ENCODE measurements at places on chromosomes 11 and 22.

DNA sequence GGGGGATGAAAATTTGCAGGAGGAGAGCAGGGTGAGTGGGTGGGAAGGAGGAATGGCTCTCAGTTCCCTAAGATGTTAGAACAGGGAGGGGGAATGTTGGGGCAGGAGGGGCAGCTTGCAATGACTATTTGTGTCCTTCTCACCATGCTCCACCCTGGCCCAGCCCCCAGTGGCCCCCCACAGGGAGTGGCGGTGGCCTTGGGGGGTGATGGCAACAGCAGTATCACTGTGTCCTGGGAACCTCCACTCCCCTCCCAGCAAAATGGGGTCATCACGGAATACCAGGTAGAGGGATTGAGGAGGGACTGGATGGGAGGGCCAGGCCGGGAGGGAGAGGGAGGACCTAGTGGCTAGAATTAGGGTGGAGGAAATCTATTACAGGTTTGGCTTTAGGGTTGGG is 10.2 kb downstream of the ROBO3 start:
- DNase-seq = no peak

DNA sequence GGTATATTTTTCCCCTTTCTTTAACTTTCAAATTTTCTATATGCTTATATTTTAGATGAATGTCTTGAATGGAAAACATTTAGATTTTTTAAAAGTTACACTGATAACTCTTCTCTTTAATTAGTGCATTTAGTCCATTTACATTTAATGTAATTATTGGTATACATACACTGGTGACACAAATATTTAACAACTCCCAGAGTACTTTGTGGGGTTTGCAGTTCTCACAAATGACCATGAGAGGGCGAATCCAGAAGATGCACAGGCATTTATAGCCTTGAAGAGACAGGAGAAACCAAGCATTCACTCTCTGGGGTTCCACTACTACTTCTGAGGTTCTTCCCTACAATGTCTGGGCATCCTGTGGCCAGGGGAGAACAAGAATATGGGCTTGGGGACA is 125.1 kb downstream of the TIMP3 start:
- no peak for DNase-seq

- no peak for DNase-seq
Measured at GRCh38 chr11:12979928-12980689, 29.0 kb upstream of the RASSF10 start.

GRCh38 chr11:57071829-57072228 is 83.1 kb downstream of the OR5AK2 start:
- DNase-seq = no peak

- DNase-seq = no peak
Measured at GRCh38 chr11:34680918-34681586, 60.2 kb downstream of the EHF start.

DNA sequence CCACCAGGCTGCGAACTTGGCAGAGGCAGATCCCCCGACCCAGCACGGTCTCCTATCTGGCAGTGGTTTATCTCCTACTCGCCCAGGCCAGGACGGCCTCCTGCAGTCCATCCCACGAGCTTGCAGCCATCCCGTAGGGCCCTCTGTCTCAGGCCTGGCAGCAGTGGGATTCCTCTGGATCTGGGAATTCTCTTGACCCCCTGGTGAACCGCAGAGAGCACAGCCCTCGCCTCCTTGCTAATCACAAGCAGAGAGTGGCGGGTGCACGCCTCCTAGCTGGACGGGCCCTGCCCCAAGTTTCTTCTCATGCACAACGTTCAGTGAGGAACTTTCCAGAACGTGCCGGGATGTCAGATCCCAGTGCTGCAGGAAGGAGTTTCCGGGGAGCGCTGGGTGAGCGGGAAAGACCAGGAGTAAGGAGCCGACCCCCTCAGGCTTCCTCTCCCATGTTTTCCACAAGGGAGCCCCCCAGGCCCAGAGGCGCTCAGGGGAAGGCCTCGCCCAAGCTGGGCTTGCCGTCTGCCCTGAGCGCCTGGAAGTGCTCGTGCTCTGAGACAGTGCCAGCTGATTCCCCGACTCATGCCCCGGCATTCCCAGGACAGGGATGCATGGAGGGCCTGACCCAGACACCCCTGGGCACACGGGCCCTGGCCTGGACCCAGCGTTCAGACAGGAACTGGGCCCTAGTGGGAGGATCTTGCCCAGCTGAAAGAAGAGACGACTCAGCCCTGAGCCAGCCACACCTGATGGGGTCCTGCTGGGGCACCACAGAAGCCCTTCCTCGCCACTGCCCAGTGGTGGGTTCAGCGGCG is 24.6 kb downstream of the IGF2 start:
- no peak for DNase-seq

DNA sequence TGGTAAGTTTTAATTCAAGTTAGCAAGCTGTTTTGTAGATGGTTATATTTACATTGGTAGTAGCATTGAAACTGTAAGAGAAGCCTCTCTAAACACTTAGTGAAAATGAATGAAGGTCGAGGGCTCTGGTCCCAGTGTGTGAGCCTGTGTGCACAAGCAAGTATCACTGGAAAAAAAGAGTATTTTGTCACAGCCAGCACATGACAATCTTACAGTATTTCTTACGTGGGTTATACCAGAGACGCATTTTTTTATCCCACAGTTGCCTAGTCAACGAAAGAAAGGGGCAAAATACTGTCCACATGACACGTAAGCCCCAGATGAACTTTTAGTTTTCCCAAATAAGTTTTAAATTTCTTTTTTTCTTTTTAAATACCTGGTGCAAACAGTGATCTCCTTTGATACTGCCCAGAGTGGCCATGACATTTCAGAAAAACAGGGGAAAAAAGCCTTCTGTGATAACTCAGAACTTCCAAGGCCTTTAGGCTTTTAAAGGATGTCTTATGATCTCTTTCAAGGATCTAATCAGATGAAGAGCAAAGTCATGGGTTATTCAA is 23.5 kb downstream of the RAB38 start:
- no peak for DNase-seq

GRCh38 chr11:86719781-86720463 is 47.5 kb upstream of the ME3 start:
- DNase-seq = no peak

DNA sequence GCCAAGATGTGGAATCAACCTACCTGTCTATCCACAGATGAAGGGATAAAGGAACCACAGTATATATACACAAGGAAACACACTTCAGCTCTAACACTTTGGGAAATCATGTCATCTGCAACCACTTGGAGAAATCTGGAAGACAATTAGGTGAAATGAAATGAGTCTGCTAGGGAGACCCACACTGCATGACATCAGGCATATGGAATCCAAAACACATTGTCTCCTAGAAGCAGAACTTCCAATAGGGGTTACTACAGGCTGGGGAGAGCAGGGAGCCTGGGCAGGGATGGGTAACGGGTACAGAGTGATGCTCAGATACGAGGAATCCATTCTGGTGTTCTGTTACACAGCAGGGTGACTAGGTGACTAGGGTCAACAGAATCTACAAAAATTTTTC is 18.3 kb downstream of the RGL4 start:
- no peak for DNase-seq

DNA sequence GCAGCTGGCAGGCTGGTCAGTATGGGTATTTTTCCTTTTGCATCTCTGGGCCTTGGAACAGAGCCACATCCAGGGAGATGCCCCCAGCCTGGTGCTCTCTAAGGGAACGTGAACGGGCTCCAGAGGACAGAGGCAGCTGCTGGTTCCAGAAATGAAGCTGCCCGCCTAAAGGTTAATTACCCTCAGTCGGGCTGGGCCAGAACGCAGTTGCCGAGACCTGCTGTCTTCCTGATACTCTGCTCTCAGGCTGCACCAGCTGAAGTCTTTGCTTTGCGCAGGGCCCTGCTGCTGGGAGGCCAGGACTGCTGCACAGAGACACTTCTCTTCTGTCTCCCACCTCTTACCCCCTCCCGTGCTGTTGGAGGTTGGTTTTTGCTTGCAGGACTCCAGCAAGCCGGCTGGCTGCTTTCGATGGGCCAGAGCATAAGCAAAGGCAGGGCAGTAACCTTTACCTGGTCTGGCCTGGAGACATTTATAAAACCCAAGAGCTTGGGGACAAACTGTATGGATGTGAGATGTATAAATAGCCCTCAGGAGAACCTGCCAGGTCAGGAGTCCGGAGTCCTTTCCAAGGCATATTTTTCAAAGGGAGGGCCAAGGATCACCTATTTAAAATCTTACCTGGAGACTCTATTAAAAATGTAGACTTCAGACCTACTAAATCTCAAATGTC is 197.1 kb downstream of the GRIK4 start:
- DNase-seq = no peak

GRCh38 chr11:44266056-44266780 is 43.7 kb downstream of the ALX4 start:
- DNase-seq = no peak

DNA sequence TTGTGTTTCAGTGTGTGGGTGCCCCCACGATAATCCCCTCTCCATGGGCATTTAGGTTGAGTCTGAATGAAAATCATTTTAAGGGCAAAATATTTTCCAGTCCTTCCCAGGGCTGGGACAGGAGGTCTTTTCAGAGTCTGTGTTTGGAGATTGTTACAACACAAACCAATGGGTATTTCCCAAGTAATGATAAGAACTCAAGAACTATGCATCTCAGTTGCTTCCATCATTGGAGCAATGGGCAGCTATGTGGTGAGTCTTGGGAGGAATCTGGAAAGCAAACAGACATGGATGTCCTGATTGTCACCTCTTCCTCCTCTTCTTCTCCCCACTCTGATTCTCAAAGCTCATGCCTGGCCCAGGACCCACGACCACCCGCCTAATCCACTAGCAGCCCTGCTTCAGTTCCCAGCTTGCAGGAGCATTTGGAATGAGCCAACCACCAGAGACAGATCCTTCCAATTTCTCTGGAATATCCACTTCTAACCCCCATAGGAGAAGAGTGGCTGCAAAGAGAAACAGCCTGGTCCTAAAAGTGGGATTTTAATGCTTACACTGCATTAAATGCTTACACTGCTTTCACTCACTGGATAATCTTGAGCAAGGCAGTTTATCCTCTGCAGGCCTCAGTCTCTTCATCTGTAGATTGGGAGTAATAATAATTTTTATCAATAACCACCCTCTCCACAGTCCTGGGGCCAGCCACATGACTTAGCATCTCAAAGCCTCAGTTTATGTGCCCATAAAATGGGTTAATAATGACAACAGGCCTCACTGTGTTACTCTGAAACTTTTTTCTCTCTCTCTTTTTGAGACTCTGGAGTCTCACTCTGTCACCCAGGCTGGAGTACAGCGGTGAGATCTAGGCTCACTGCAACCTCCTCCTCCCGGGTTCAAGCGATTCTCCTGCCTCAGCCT is 404.3 kb downstream of the MN1 start:
- no peak for DNase-seq

- DNase-seq = no peak
Measured at GRCh38 chr11:70725278-70725677, 326.9 kb downstream of the CTTN start.

GRCh38 chr11:130199792-130200191 is 40.2 kb downstream of the ST14 start:
- no peak for DNase-seq

DNA sequence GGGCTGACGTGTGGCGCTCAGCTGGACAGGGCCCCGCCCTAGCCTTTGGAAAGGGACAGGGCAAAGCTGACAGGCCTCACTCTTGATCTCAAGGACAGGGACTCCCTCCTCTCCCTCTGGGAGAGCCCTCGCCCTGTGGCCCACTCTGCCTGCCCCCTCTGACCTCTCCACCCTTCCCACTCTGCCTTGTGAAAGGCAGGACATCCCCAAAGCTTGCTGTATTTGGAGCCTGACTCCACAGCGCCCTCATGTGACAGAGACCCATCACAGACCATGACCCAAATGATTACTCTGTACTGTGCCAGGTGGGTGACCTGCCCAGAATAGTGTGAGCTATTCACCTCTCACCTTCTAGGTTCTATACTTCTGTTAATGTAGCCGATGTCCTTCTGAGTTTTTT is 18.8 kb downstream of the P2RY2 start:
- DNase-seq = no peak

GRCh38 chr22:43266076-43266475 is 77.1 kb downstream of the SCUBE1 start:
- no peak for DNase-seq

- DNase-seq = peak; percentile 4
Measured at GRCh38 chr11:100151944-100152343, 535.1 kb upstream of the ARHGAP42 start.

GRCh38 chr11:2542406-2542805 is 97.6 kb downstream of the KCNQ1 start:
- no peak for DNase-seq

DNA sequence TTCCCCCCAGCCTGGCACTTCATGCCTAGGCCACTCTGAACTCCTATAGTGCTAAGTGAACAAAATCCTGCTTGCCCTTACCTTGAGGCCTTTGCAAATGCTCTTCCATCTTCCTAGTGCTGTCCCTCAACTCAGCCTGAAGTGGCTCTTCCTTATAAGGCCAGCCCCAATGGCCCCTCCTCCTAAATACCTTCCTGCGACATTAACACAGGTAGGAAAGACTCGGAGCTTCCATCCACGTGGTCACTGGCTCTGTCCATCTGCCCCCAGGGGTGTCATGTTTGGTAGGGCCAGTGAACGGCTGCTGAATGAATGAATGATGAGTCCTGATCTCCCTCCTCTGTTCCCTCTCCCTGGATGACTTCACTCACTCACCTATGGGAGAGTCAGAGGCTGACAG is 4.2 kb downstream of the PDE2A start:
- DNase-seq = no peak

GRCh38 chr22:39571538-39571937 is 985 bp downstream of the CACNA1I start:
- no peak for DNase-seq

DNA sequence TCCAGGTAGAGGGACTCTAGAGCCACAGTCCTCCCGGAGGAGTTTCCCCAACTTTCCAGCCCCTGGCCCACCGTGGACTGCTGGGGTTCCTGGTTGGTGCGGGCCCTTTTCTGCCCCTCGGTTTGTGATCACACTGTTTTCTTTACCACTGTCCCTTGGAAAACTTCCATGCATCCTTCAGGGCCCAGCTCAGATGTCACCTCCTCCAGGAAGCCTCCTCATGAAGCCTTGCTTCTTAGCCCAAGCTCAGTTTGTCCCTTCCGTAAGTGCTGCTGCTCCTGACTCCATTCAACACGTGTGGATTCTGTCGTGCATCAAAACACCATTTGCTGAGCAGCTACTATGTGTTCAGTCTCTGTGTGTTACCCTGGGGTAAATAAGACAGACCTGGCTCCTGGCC is 15.9 kb upstream of the TPCN2 start:
- no peak for DNase-seq

GRCh38 chr11:71963468-71963867 is 34.6 kb downstream of the RNF121 start:
- no peak for DNase-seq

GRCh38 chr22:27853424-27853823 is 51.9 kb upstream of the MN1 start:
- DNase-seq = no peak

DNA sequence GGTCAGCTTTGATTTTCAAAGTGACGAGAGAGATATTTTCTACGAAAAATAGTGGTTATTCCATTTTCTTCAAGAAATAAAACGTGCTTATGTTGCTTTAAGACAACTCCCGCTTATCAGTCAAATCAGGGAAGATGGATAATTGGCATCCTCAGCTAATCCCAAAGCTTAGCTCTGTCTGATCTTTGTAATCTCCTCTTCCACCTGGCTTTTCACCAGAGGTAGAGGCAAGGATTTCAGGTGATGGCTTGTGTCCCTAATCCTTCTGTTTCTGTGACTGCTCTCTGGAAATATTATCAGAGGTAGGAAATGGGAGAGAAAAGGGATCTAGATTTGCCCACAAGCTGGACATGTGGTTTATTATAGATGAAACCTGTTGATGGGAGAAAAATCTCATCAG is 78.9 kb downstream of the DBX1 start:
- no peak for DNase-seq

- DNase-seq = no peak
Measured at GRCh38 chr22:17007852-17008731, at the start of gene GAB4. Gene GAB4, minus strand, starts transcription at chr22:17008222. Its CDS starts 108 bp downstream, at chr22:17008114.

- DNase-seq = no peak
Measured at GRCh38 chr22:44355716-44356070, 42.9 kb upstream of the SHISAL1 start.

Measured in lung (tissue), 17 donors.